Right renal pelvis (tissue), 4 donors: ENCODE measurements at places on chromosomes 16 and 17.

DNA sequence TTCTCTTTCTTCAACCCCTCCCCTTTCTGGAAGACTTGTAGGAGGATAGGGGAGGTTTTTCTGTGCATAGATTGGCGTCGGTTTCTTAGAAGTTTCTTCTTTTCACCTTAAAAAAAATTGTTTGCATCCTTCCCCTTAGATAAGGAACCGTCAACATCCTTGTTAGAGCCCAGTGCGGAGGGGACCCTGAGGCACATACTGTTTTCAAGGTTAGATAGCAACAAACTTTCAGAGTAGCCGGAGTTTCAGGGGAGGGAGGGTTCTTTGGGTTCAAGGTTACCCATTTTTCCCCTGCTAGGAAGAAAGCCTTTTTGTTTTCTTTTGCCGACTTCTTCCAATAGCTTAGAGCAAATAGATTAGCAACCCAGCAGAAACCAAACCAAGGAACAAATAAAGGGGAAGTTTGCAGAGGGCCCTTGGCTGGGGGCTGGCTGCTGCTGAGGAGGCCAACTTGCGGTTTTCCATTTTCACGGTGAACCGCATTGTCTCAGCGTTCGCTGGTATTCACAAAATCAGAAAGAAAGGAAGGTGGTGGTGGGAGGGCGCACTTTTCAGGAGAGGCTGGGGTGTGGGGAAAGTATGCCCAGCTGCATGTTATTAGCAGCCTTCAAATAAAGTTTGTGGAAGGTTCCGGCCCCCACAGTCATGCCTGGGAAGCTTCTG lies 28.8 kb downstream of the MSI2 start:
- DNase-seq: no peak

DNA sequence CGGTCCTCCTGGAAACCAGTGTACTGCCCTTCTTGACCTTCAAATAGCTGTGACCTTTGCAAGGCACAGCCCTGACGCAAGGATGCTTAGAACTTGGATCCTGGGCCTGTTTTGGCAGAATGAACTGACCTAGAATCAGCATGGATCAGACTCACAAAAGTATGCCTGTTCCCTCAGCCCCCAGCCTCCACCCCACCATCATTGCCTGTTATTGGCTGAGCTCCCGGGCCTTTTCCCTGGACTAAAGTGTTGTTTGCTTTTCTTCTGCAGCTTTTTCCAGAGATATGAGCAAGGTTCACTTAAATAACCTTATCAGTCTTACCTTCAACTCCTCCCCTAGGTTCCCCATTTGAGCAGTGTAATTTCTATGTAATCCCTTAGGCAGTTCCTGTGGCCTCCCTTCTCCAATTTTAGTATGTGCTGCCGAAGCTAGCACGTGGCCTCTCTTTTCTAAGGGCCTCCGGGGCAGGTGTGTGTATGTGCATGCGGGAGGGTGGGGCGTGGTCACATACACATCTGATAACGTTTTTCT lies 347.4 kb downstream of the MAF start:
- DNase-seq: no peak

DNA sequence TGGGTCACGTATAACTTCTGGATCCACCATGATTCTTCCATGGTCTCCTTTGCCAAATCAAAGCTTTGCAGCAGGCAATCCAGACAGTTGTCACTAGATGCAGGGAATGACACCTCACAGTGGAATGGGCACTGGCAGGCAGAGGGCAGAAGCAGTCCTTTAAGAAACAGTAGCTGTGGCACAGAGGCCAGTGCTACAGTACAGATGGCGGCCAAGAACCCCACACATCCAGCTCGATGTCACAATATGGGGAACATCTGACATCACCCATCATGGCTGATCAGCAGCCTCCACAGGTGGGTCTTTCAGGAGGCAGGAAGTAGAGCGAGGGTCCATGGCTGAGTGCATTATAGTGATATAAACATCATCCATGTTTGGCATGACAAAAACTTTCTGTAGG lies 18.8 kb upstream of the ERN1 start:
- no peak for DNase-seq

DNA sequence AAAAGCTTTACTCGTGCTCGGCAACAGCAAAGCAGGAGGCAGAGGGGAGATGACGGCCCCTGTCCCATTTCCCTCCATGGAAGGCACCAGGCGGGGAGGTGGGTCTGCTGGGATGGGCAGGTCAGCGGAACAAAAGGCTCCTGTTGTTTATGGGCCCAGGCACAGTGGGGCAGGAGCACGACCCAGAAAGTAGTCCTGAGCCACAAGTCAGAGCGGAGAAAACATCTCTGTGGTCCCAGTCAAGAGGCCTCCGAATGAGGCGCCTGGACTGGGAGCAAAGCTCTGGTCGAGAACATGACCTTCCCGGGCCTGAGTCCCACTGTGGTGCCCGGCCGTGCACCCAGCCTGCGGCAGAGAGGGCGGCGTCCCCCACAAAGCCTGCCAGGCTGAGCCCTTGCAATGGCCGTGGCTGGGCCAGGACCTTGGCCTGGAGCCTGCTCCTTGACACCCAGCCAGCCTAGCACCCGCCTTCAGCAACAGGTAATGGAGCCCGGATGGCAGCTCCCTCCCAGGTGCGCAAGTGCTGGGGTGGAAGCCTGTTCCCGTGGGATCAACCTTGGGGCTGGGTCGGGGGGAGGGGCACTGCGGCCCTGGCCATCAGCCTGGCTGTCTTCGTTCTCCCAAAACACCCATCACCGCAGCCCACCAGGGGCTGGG lies 3.6 kb downstream of the RFNG start:
- DNase-seq: no peak

DNA sequence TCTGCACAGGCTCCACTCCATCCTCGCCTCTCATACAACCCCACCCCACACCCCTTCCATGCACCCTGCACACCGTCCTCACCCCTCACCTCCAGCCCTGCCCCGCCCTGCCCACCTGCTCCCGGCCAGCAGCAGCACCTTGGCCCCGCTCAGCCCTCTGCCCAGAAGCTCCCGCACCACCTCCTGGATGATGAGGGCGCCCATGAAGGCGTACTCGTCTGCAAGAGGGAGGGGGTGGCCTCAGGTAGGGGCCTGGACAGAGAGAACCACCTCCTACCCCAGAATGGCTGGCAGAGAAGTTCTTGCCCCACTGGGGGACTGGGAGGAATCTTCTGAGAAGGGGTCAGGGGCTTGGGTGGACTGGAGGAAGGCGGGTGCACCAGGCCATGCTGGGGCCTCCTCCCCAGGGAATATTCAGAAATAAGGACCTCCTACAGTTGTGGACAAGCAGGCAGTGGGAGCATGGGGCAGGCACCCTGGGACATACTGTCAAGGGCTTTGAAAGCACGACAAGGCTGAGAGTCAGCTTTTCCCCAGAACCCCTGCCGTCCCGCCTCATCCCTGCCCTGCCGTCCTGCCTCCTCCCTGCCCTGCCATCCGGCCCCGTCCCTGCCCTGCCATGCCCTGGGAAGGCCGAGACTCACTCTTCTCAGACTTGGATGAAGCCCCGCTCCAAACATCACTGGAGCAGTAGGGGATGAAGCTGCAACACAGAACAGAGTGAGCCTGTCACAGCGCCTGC lies 3.1 kb downstream of the NOTUM start:
- no peak for DNase-seq
